ENCODE measurements at places on chromosomes 6 and 20.

DNA sequence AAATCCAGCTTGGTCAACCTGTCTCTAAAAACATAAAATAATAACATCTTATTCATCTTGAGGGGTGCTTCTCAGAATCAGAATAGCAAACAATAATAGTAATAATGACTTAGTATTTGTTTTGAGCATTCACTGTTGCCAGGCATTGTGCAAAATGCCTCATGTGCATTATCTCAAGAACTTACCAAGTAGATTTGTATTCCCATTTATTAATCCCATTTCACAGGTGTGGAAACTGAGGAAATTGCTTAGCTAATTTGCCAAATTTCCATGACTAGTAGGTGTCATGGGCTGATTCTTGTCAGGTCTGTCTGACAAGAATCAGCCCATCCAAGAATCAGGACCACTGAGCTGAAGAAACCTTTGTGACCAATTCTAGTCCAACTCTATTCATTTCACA lies 5.5 kb downstream of the TTBK1 start:
- no peak for DNase-seq

DNA sequence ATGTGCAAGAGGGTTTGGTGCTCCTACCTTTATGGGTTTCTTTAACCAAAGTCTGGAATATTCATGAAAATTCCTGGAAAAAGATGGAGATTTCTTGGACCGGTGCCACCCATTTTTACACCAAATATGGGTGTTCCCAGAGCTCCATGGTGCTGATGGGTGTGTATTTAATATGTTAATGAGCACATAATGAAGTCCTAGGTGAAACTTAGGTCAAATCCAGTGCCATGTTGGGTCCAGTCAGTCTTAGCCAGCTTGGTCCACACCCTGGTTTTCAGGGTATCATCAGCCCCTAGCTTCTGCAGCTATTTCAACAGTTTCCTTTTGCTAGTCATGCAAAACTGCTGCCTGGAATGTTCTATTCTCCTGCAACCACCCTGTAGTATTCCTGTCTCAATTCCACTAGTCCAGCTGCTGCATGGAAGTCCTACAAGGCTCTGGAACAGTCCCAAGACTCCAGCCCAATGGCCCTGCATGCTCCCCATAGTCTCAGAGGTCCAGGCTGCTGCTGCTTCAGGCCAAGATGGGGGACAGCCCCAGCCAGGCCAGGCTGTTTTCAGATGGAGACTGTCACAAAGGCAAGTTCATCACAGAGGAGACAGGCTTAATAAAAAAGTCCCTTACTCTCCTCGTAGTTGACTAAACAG lies 31.8 kb downstream of the CST9L start:
- no peak for DNase-seq

DNA sequence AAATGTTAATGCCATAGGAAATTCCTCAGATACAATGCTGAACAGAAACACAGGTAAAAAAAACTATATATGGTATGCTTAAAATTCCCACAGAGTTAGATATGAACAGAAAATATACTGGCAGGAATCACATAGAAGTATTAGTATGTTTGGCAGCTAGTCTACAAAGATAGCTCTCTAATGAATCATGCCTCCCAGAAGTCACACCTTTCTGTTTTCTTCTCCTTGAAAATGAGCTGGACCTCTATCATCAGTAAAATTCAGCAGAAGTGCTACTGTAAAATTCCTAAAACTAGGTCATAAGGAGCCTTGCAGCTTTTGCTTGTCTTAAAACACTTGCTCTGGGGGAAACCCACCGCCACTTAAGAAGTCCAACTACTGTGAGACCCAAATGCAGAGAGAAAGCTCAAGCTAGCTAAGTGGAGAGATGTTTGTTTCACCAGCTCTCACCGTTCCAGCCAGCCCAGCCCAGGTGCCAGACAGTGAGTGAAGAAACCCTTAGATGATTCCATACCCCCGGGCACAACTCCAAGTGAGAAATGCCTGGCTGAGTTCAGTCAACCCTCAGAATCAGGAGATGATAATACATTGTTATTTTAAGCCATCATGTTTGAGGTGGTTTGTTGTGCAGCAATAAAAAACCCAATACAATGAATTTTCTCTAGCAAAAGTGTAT lies 43.0 kb downstream of the TSPYL4 start:
- no peak for DNase-seq

DNA sequence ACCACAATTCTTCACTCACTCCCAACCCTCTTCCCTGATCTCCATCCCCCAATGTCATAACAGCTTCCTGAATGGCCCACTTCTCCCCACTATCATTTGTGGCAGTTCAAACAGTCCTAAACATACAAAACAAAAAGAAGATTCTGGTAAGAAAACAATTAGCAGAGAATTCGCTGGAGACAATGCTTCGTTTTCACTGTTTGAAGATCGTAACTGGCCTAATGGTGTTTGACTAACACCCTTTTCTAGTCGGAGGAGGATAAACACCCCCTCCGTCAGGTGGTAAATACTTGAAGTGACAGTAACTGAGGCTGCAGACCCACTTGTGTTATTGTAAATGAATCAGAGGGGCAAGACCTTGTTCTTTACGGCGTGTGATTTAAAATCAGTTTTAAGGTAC lies 3.8 kb downstream of the EYA2 start:
- DNase-seq: no peak

- DNase-seq: no peak
Observed at GRCh38 chr6:97969065-97969464, 686.0 kb upstream of the MMS22L start.

DNA sequence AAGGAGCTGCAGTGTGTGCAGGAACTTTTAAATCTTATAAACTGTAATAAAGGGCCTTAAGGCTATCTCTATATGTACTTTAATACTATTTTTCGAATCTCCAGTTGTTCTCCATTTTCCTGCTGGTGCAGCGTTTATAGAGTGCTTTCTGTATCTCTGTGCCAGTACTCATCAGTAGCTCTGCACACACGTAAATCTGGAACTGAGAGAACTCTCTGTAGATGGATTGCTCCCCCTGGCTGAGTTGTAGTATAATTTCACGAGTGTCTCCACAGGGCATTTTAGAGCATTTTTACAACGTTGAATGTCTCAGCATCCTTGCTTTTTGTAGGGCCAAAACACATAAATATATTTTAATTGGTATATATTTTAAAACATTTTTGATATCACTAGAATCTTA lies 256.5 kb downstream of the TRDN start:
- no peak for DNase-seq

DNA sequence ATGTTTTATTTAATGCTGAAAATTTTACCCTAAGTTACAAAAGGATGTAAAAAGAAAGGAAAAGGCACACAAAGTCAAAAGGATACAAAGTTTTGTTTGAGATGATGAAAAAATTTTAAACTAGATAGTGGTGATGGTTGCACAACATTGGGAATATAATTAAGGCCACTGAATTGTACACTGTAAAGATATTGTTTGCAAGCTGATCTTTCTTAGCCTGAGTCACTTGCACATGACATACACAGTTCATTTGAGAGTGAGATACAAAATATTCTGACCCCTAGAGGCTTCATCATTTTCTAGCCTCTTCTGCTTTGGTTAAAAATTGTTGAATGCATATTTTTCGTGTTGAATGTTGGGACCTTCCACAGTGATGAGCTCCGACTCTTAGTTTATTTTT lies 462.6 kb downstream of the HDGFL1 start:
- DNase-seq: no peak

- DNase-seq: no peak
Observed at GRCh38 chr20:4150070-4150441, 134.7 kb upstream of the RNF24 start.

- no peak for DNase-seq
Observed at GRCh38 chr6:11828262-11828870, 49.8 kb upstream of the ADTRP start.

- DNase-seq: no peak
Observed at GRCh38 chr20:14341801-14342200, 4.4 kb upstream of the FLRT3 start.

DNA sequence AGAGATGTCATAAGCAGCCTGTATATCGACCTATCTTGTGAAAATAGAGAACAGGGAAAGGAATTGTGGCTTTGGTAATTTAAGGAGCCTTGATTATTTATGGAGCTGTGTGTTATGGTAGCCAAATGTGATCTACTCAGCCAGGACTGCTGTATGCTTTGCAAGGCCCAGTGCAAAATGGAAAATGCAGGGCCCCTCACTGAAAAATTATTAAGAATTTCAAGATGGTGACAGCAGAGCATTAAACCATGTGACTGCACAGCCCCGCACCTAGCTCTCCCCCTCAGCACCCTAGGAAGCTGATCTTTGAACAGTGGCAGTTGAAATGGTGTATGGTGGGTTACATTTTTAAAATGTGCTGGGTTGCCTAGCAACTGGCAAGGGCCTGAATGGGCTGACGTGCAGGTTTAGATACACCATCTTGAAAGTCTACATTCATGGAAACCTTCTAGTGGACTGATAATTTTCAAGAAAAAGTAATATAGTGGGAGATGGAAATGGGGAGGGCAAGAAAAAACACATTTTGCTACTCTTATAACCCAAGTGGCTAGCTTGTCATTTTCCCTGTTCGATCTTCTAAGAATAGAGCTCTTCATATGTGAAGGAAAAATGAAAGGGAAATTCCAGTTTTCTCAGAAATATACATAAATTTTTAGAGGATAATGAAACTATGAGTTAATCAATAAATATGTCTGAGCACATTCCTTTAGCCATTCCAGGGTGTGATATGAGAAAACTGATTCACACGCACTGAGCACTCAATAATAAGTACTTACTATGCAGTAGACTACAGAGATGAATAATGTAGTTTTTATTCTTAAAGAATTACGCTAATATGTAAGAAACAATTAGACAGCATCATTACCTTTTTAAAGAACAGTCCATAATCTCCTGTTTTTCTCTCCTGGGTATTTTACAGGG lies 208.0 kb downstream of the ARHGAP18 start:
- no peak for DNase-seq

GRCh38 chr6:34082864-34083626 lies 62.8 kb downstream of the GRM4 start:
- no peak for DNase-seq

DNA sequence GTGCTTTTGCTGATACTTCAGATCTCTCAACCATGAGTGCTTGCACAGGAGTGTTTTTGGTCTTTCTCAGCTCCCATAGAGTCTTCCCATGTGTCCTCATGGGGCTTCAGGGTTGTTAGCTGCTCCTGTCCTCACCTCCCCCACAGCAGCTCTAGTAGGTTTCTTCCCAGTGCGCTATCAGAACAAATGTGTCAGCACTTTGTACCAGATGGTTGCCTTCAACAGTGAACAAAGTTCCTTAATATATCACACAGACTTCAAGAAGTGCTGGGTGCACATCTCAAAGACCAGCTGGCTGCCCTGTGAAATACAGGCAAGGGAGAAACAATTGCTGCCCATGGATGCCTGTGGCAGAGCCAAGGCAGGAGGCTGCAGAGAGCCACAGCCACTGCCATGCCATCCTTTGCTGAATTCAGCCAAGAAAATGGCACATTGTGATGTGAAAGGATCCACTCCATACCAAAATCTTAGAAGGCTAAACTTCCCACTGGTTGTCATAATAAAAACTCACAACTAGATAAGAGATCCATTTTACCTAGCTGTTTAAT lies 471.3 kb downstream of the C6orf118 start:
- no peak for DNase-seq

GRCh38 chr20:51002633-51003032 lies 20.3 kb downstream of the KCNG1 start:
- DNase-seq: no peak

GRCh38 chr6:12049165-12049564 lies 37.1 kb downstream of the HIVEP1 start:
- DNase-seq: no peak

GRCh38 chr20:4332121-4332860 lies 316.9 kb upstream of the RNF24 start:
- no peak for DNase-seq

GRCh38 chr6:20732896-20733295 lies 198.6 kb downstream of the CDKAL1 start:
- DNase-seq: no peak

- DNase-seq: no peak
Observed at GRCh38 chr6:64233746-64234145, 598.1 kb downstream of the PHF3 start.

DNA sequence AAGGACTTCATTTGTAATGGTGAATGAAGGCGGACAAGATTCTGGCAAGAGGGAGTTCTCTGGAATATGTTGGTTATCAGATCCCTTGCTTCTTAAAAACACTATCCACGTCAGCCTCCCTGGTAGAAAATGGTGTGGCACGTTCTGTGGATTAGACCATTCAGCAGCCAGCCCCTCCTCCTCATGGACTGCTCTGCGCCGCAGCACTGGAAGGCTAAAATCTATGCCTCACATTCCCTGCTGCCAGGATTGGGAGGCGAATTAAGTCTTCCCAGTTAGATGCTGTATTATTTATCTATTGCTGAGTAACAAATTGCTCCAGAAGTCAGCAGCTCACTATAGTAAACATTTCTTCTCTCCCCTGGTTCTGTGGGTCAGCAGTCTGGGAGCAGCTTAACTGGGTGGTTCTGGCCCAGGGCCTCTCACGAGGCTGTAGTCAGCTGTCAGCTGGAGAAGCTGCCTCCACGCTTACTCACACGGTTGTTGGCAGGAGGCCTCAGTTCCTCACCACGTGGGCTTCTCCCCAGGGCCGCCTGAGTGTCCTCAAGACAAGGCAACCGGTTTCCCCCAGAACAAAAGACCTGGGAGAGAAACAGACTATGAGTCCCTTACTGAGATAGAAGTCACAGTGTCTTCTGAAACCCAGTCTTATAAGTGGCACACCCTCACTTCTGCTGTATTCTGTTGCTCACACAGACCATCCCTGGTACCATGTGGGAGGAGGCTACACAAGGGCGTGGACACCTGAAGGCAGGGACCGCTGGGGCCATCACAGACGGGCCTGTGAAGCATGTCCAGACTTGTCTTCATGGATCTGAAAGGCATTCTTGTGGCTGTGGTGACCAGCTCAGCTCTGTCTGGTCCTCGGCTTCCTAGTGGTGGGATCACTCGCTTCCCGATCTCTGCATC lies 101.0 kb downstream of the NRN1 start:
- DNase-seq: peak; percentile 46

GRCh38 chr6:82720992-82721391 lies 344.6 kb downstream of the UBE3D start:
- DNase-seq: no peak

GRCh38 chr20:37365760-37366638 lies 20.1 kb downstream of the SRC start:
- DNase-seq: no peak

- no peak for DNase-seq
Observed at GRCh38 chr6:113411011-113411410, 446.1 kb upstream of the MARCKS start.

DNA sequence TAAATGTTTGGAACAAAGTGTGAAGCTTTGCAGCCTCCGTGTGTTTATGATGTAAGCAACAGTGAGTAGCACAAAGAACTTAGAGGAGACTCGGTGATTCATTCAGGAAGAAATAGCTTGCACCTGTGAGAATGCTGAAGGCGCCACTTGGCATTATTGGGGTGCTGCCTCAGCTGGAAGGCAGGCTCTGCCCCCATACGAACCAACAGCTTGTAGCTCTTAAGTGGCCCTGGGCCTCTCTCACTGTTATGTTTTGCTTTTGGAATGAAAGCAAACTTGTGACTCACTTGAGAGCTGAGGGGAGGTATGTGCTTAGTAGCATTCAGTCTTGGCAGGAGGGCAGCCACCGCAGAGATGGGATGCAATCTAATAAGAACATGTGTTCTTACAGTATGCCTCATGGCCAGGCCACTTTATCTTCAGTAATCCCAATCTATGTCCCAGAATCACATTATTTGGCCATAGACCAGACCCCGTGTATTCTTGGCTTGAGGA lies 310.7 kb downstream of the EYA4 start:
- DNase-seq: no peak

- DNase-seq: no peak
Observed at GRCh38 chr20:48705240-48706115, 122.3 kb downstream of the PREX1 start.
